Activated CD4-positive, CD25-positive, alpha-beta regulatory T cell treated with anti-CD3 and anti-CD28 coated beads, Interleukin-2, amount 50 U/mL, for 72 hours (primary cell): ENCODE measurements at places on chromosomes 1 and 21.

DNA sequence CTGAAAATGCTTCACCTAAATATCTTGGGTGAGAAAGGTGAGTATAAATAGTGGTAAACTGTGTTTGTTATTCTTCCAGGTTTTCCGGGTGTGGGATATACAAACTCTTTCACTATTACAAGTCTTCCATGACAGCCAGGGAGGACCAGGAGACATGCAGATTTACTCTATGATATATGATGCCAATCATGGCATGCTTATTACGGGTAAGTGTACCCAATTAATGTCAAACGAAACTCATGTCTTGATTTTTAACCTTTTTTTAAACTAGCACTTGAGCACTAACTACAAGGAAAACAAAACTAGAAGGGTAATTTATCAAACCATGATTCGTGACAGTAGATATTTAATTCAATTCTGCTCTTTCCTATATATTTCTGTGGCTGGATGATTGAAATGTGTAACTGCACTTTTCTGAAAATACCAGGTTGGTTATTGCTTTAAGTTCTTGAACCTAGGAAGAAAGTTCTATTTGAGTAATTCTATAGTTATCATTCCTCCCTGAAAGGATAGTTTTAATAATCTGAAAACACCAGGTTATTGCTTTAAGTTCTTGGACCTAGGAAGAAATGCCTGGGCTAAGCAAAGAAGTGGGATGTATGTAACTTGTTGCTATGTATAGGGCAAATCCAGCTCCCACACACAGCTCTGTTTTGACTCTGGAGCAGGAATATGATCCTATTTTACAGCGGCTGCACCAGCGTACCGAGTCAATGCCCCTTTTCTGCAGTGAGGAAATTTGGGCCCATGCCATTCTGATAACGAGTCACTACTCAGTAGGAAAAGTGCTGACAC, 86.4 kb downstream of the WDR64 start:
- DNase-seq, result no peak

- DNase-seq, result no peak
Observed at GRCh38 chr1:205144046-205144720, 22.4 kb upstream of the RBBP5 start.

DNA sequence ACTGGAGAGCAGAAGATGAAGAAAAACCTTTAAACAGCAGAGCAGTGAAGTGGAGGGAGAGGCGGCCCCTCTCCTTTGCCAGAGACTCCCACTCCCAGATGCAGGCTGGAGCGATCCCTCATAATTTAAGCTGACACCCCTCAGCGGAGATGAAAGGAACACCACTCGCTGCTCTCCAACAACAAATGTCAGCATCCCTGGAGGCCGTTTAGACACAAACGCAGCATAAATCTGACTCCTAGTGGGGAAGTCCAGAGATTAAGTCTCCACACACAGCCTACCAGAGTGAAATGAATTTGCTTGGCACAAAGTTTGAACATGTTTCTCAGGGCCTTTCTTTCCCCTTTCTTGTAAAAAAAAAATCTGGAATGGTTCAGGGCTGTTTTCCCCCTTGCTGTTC, 137.8 kb downstream of the LMX1A start:
- no peak for DNase-seq

- DNase-seq, result no peak
Observed at GRCh38 chr1:221137666-221138065, 258.4 kb downstream of the HLX start.

- DNase-seq, result no peak
Observed at GRCh38 chr1:85599076-85599491, 18.5 kb downstream of the CCN1 start.

DNA sequence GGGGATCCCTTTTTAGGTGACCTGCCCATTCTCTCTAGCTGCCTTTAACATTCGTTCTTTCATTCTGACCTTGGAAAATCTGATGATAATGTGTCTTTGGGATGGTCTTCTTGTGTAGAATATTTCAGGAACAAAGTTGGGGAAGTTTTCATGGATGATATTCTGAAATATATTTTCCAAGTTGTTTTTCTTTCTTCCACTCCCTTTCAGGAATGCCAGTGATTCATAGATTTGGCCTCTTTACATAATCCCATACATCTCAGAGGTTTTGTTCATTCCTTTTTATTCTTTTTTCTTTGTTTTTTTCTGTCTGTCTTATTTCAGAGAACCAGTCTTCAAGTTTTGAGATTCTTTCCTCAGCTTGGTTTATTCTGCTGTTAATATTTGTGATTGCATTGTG, 13.9 kb upstream of the SCMH1 start:
- no peak for DNase-seq

DNA sequence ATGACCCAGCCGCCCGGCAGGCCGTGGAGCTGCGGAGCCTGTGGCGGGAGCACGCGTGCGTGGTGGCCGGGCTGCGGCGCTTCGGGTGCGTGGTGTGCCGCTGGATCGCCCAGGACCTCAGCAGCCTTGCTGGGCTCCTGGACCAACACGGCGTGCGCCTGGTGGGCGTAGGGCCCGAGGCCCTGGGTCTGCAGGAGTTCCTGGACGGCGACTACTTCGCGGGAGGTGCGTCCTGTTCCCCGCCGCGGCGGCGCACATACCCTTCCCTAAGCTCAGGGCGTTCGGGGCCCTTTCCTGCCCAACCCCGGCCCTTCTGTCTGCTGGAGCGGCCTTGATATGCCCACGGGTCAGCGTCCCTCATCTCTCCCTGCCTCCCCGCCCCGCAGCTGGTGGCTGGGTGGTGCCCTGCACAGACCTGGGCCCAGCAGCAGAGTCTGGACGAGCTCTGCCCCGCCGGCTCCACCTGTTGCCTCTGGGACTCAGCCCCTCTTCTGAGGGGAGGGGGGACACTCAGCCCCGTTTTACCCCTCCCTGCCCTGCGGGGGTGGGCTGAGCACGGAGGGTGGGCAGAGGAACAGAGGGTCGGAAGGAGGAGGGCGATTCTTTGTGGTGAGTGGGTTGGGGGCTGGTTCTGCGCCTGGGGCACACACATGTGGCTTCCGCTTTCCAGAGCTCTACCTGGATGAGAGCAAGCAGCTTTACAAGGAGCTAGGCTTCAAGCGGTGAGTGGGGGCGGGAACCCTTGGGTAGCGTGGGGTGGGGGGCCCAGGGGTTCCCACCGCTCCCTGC, 688 bp downstream of the PRXL2B start:
- DNase-seq, result no peak
